Substantia nigra (tissue), 51 donors: ENCODE measurements at places on chromosomes 16 and 17.

DNA sequence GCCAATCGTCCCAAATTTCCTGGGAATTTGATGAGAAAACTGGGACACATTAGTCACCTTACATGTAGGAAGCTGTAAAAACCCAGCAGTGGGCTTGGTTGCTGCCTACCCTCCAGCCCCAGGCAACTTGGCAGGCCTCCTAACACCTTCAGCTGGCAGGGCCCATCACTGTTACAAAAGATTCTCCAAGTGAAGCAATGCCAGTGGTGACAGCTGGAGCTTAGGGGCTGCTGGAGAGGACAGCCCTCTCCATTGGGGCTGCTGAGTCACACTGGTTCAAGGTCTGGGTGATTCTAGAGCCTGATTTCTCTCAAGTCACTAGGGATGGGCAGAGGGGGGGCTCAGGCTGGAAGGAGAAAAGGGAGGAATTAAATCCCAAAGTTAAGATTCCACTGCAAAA is 180.6 kb downstream of the COPRS start:
- DNase-seq, result no peak

DNA sequence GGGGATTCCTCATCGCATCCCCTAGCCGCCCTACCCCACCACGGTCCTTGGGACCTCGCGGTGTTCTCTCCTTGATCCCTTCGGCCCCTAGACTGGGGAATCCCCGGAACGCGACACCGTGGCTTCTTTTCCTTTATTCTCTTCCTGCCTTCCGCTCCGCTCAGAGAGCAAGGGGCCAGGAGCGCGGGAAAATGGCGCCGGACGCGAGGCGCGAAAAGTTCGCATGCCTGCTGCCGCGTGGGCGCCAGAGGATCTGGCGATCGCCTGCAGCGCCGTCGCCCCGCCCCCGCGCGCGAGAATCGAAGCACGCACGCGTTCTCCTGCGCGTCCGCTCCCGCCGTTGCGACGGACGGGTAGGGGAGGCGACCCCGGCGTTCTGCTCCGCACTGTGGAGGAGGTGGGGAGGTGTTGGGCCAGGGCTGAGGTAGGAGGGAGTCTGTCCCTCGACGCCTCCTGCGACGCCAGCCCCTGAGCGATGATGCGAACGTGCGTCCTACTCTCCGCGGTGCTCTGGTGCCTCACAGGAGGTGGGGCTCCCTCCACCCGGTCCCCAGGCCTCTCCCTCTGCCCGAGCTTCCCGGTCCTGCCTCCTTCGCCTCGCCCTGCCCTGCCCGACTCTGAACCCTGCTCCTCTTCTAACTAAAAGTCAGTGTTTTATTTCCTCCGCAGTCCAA is at the start of gene ZPBP2:
TSS of gene ZPBP2 (plus strand) at position 323 of the 674 bp plus-strand sequence. CDS start at position 476, 153 bp downstream.
- no peak for DNase-seq

- DNase-seq, result no peak
These were observed 15.0 kb downstream of the CA10 start for GRCh38 chr17:52143542-52143941.

DNA sequence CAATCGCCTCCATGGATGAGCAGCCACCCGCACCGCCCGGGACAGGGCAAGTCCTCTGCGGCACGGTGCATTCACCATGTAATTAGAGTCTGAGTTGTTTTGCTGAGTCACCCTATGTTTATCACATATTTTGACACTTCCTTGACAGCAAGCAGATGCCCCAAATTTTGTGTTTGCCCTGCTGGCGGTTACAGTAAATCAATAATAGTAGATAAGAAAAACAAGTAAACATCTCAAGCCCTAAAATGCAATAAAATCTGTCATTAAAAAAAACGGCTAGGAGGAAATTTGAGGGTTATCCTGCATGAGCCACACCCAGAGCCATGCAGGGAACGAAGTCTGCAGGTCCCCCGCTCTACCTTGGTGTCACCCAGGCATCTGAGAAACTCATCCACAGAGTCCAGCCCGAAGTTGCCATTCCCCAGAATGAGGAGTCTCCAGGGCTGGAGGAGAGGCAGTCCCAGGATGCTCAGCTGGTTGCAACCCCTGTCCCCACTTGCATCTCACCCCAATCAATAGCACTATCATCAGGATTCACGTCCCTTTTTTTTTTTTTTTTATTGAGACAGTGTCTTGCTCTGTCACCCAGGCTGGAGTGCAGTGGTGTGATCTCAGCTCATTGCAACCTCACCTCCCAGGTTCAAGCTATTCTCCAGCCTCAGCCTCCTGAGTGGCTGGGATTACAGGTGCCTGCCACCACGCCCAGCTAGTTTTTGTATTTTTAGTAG is 16.5 kb upstream of the ST6GALNAC1 start:
- DNase-seq, result no peak

DNA sequence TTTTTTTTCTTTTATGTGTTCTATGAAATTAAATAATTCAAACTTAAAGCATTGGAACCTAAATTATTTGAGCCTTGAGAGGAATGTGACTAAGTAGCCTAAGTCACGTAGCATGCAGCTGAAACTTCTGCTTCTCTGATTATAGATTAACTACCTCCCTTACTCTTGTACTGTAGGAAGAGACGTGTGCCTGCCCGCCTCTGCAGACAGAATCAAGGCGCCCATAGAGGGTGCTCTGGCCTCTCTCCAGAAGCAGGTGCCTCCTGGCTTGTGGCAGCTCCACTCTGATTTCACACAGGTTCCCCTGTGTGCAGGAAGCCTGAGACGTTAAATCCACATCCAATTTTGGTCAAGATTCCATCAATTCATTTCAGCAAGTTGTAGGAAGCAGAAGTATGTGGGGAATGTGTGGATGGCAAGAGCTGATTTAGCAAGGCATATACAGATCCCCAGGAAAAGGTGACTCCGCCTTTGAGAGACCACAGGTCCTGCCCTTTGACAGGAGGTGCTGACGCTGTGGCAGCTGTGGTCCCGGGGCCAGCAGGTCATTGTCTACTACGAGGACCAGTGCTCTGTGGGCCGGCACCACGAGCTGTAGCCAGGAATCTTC is 1418.8 kb downstream of the CDH11 start:
- DNase-seq, result no peak

DNA sequence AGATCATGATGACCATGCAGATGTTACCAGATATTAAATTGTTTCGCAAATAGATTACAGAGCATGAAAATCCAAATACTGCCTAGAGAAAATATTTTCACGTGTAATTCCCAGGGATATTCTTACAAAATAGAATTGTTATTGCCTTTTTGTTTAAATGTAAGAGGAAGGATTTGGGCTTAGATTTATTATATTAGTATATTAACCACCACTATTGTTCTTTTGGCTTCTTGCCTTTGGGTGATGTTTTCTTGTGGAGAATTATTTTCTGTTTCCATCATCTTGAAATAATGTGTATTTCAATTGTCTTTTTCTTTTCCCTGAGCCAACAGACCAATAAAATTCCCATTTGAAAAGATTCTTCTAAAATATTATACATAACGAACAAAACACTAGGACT is 109.7 kb upstream of the NUDT7 start:
- no peak for DNase-seq

DNA sequence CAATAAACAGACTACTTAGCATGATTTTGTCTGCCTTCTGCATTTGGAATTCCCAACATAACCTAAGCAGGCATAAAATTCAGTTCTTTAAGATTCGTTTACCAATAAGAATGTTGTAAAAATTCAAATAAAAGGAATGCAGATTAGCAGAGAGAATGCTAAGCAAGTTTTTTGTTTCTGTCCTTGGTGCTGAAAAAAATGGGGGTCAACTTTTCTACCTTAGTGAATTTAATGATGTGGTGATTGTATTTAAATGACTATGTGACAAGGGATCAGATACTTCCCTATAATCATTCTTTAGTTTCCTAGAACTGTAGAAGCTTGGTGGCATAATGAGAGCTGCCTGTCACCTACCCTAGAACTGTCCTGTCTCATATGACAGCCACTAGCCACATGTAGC is 159.5 kb downstream of the RBFOX1 start:
- DNase-seq, result no peak

DNA sequence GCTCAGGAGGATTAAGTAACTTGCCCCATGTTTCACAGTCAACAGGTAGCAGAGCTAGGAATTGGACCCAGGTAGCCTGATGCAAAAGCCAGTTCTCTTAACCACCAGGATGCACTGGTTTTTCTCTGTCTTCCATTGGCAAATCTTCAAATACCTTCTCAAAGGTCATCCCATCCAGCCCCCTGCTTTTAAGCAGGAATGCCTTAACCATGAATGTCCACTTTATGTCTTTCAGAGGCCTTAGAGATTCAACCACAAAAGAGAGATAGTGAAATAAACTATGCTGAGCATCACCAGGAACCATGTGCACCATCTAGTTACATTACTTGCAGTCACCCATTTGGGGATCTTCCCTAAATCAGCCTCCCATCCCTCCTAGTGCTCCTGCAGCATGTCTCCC is 94.3 kb downstream of the C17orf67 start:
- DNase-seq, result no peak

DNA sequence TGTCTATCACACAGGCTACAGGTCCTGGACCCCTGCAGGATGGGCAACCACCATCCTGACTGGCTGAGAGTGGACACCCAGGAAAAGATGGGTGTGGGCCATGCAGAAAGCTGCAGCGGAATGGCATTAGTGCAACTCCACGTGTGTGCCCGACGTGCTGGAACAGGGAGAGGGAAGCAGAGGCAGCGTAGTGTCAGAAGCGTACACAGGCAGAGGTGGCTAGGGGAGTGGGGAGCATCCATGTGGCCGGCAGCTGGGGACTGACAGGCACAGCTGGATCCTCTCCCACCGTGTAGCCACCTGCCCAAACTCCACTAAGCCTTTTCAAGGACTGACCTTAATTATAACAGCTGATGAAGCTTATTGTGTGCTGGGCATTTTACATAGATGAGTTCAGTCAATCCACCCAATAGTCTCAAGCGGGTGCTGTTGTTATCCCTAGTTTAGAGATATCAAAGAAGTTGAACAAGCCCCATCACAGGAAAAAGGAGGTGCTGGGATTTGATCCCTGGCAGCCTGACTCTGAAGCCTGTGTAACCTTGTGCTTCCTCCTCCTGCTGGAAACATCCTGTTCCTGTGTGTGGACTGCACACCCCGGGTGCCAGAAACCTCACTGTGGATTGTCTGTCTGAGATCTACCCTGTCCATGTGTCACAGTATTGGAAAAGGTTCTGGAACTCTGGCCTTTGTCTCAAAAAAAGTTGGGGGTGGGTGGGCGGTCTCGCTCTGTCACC is 114.0 kb downstream of the PRKCA start:
- DNase-seq, result no peak

- no peak for DNase-seq
These were observed 9.2 kb downstream of the HIC1 start for GRCh38 chr17:2064147-2064489.

DNA sequence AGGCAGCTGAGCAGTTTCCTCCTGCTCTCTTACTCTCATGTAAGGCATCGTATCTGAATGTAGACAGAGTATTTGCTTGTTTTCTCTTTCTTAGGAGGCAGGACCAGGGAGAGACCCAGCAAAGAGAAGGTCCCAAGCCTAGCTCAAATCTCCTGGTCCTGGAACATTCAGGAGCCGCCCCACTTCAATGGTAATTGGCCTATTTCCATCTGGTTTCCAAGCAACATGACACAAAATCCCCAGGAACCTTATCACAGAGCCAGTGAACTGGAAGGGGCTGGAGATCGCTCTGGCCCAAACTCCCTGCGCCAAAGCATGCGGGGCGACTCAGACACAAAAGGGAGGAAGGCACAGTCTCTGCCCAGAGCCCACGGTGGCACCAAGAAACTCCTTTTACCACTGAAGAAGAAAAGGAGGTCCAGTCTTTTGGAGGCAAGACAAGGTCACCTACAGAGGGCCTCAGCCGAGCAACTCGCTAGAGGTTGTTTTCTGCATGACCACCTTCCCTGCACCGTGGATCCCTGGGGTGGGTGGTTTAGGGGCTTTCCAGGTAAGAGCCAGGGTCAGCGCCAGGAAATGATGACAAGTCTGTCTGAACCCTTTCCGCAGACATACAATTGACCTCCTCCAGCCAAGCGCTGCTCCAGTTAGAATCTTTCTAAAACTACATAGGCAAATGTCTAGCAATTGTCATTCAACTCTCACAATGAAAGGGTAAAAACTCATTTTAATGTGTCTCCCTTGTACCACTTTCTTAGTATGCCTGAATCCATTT is 394.7 kb downstream of the SOX9 start:
- no peak for DNase-seq

- DNase-seq, result no peak
These were observed 22.8 kb downstream of the ZNF423 start for GRCh38 chr16:49833085-49833484.

- peak; percentile 28 for DNase-seq
These were observed 792 bp downstream of the SECTM1 start for GRCh38 chr17:82332669-82333278.

DNA sequence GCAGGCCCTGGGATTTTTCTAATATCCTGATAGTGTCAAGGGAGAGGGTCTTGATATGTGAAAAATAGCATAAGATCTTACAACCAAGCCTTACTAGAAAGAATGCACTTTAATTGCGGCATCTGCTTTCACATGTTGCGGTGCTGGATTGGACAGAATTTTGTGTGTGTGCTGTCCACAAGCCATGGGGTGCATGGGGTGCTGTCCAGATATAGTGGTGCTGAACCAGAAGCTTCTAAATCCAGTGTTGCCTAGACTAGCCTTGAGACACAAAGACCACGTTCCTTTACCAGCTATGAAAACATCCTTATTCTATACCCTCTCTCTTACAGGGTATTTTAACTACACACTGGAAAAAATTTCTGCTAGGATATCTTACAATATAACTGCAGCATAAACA is 244.0 kb downstream of the TMEM114 start:
- no peak for DNase-seq

DNA sequence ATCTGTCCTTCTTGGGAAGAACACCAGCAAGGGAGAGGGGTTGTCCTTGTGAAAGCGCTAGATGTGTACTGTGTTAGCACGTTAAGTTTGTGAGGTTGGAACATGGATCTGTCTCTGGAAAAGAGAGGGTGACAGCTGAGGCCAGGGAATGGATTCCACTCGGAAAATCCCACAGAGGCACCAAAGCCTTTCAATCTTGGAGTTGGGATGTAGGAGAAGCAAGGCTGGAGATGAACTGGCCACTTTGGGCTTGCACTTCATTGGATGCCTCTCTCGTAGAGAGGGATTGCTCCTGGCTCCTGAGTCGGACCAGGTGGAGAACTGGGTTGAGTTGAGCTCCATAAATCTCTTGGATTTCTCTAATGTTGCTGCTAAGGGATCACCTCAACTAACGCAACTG is 67.2 kb downstream of the CCDC182 start:
- DNase-seq, result no peak

- DNase-seq, result no peak
These were observed 5.7 kb downstream of the C16orf86 start for GRCh38 chr16:67672306-67672705.

GRCh38 chr17:29585080-29585751 is 4.2 kb downstream of the GIT1 start:
- DNase-seq, result no peak
